Naive thymus-derived CD4-positive, alpha-beta T cell (primary cell): ENCODE measurements at places on chromosomes 7 and 10.

DNA sequence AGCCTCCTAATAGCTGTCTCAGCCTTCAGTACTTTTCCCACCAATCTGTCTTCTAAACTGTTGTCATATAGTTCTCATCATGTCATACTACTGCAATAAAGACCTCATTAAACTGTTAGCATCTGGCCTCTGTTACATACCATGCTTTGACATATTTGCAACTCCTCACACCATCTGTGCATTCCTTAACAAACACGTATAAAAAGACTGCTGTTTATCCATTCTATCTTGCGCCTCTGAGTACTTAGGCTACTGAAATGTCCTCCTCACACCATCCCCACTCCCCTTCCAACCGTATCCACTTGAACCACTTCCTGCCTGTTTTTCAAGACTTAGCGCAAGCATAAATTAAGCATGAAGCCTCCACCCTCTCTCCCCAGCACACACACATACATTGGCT is 41.6 kb downstream of the SLC16A9 start:
- H3K4me3 ChIP-seq = no peak overlapping the region
- H3K36me3 ChIP-seq = no peaks in the 10 kb centered on the region
- H3K4me1 ChIP-seq = no peaks in the 10 kb centered on the region

GRCh38 chr10:86074294-86074693 is 292.3 kb downstream of the GRID1 start:
- DNase-seq = no peak

GRCh38 chr7:94069162-94069739 is 65.1 kb upstream of the BET1 start:
- H3K4me1 ChIP-seq = peaks cover 9% of the 10 kb centered on the region
- no peak for DNase-seq

DNA sequence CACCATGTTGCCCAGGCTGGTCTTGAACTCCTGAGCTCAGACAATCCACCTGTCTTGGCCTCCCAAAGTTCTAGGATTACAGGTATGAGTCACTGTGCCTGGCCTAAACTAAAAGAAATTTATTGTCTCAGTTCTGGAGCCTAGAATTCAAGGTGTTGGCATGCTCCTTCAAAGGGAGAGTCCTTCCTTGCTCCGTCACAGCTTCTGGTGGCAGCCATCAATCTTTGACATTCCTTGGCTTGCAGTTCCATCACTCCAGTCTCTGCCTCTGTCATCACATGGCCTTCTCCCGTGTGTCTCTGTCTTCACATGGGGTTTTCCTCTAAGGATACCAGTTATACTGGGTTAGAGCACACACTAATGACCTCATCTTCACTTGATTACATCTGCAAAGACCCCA is 55.5 kb downstream of the DNAJC12 start:
- H3K27me3 ChIP-seq = no peaks in the 10 kb centered on the region
- H3K27ac ChIP-seq = no peak overlapping the region
- H3K4me3 ChIP-seq = no peak overlapping the region
- no peaks in the 10 kb centered on the region for H3K4me1 ChIP-seq
- no peaks in the 10 kb centered on the region for H3K36me3 ChIP-seq

DNA sequence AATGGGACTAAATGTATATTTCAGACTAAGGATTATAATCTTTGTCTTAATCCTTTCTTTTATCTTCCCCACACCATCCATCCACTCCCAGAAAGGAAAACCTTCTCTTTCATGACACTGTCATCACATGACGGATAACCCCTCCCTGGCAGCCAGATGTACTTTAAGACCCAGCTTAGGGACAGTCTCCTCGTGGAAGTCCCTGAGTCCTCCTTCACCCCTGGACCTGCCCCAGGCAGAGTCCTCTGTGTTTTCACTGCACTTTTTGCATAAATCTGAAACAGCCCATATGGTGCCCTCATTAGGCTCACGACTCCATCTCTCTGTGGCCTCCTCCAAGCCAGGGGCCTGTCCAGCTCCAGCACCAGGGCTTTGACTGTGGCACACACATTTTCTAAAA is 16.0 kb downstream of the NRAP start:
- no peak overlapping the region for H3K27ac ChIP-seq
- H3K27me3 ChIP-seq = no peaks in the 10 kb centered on the region
- H3K36me3 ChIP-seq = no peaks in the 10 kb centered on the region
- H3K4me1 ChIP-seq = no peaks in the 10 kb centered on the region
- H3K4me3 ChIP-seq = no peak overlapping the region
- DNase-seq = no peak
